ENCODE measurements at places on chromosomes 1 and 21. TPM values are rescaled to one million over a fixed set of nuclear protein-coding genes. Genes with fewer than 3 reads are reported as not detected.

The ADORA1 gene
- 29.7 TPM for polyA plus RNA-seq

The SLC6A9 gene
- polyA plus RNA-seq = 143 TPM

The PRDM16 gene
- 6.5 TPM for polyA plus RNA-seq

The TLCD4 gene
- polyA plus RNA-seq = 9.6 TPM

All from spinal cord (tissue), 10 donors.